Kidney epithelial cell (primary cell): ENCODE measurements at places on chromosomes 16 and 17. TPM values are rescaled to one million over a fixed set of nuclear protein-coding genes. Genes with fewer than 3 reads are reported as not detected.

- no peak for DNase-seq
Measured at GRCh38 chr17:77364381-77364911, 223.7 kb downstream of the SEC14L1 start.

- DNase-seq = no peak
Measured at GRCh38 chr16:69186642-69187445, at the start of gene SNTB2. TSS of gene SNTB2 (plus strand) at chr16:69187164. CDS start at chr16:69187167, 3 bp downstream.

- no peak for DNase-seq
Measured at GRCh38 chr17:59289981-59290301, 41.5 kb upstream of the YPEL2 start.

ZSCAN10 gene
- total RNA-seq = not detected in 2 replicates

MMP15 gene
- 78.7 and 87.1 TPM in 2 replicates for total RNA-seq
